ENCODE measurements at places on chromosomes 16 and 17.

DNA sequence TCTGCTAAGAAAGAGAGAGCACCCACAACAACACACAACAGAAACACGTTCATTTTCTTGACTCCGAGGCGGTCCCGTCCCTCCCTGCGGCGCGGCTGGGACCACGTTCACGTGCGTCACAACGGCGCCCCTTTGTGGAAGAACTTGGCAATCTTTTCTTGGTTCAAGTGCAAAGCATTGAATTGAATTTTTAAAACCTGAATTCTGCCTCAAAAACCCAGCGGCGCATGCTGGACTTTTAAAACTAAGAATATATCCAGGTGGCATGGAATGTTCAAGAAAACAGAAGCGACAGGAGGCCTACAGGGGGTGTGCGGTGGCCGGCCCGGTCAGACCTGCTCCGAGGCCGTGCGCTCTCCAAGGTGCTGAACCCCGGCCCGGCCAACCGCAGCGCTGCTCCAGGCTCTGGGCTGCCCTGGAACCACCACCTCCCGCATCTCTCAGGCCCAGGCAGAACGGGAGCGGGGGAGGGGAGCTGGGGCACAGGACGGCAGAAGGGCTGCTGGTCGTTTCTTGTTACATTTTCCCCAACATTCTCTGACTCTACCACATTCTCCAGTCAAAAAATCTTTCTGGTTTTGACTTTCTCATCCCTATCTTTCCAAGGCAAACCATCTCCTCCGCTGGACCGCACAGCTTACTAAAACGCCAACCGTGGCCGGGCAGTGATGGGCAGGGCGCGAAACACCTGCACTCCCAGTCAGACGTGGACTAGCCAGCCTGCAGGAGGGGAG, 3.4 kb upstream of the HEXD start:
- peak; percentile 84 for DNase-seq

- DNase-seq = no peak
These were observed 2.8 kb upstream of the PRRT2 start for GRCh38 chr16:29809031-29809747.

GRCh38 chr17:17402558-17402957, 74.2 kb upstream of the MED9 start:
- no peak for DNase-seq

- no peak for DNase-seq
These were observed 30.6 kb downstream of the ABCA9 start for GRCh38 chr17:69030169-69030568.

DNA sequence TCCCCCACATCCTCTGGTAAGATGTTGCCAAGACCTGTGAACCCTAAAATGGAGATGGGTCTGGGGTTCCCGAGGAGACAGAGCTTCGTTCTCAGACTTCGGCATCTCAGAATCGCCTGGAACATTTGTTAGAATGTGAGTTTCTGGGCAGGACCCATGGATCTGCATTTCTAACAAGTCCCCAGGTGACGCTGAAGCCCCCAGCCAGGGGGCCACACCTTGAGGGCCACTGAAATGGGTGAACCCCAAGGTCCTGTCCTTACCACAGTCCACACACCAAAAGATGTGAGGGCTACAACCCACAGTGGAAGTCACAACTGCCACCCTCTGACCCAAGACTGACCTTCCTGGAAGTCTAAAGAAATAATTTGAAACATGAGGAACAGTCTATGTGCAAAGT, 14.0 kb downstream of the MPP3 start:
- DNase-seq = no peak

GRCh38 chr17:80718428-80718827, 173.8 kb downstream of the RPTOR start:
- peak; percentile 30 for DNase-seq

DNA sequence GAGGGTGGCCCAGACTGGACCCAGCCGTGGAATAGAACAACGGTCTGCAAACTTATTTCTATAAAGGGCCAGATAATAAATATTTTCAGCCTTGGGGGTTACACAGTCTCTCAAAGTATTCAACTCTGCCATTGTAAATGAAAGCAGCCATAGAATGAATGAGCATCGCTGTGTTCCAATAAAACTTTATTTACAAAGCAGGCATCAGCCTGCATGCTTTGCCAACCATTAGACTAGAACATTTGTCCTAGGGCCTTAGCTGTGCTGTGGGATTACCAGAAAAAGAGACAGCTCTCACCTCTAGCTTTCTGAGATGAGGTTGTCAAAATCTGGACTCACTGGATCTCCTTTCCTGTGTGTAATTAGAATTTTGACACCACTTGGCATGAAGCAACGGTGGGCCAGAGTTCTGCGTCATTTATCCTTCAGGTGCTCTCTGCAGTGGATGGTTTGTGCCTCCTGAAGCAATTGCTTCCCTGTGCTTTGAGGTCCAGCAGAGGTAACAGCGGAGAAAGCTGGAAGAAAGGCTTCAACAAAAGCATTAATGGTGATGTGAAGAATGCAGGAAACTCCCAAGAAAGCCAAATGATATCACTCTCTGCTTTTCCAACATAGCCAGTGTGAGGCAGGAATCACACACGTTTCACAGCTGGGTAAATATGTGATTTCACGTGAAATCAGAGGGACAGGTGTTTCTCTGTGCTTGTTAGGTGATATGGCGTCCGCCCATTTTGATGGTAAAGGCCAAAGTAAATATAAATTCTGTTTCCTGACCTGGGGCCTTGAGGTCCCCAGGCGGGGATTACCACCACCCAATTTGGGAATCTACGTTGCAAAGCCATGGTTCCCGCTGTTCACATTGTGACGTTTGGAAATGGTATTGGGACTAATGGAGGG, 148.4 kb downstream of the PITPNC1 start:
- no peak for DNase-seq
